Spinal cord (tissue), 10 donors: ENCODE measurements at places on chromosomes 11 and 22. TPM values are rescaled to one million over a fixed set of nuclear protein-coding genes. Genes with fewer than 3 reads are reported as not detected.

The RGL4 gene
- total RNA-seq, result 0.33 TPM

The ASRGL1 gene
- 24.5 TPM for total RNA-seq

The MN1 gene
- 24.6 TPM for total RNA-seq

The POU2AF3 gene
- 0.20 TPM for total RNA-seq

The NFAM1 gene
- 1.2 TPM for total RNA-seq

The FAM180B gene
- total RNA-seq, result 2.9 TPM

The POU2AF2 gene
- not detected for total RNA-seq

The RANBP1 gene
- total RNA-seq, result 111 TPM

The CCDC87 gene
- 0.77 TPM for total RNA-seq

The FOSL1 gene
- total RNA-seq, result 0.20 TPM

The MS4A7 gene
- total RNA-seq, result 11.0 TPM

The SLC22A25 gene
- total RNA-seq, result not detected

The PGM2L1 gene
- 116 TPM for total RNA-seq

The PIH1D2 gene
- 5.4 TPM for total RNA-seq

The P2RY6 gene
- 0.50 TPM for total RNA-seq

The SCN4B gene
- total RNA-seq, result 12.5 TPM

The OR2AT4 gene
- total RNA-seq, result 0.10 TPM

The ASPHD2 gene
- total RNA-seq, result 3.7 TPM

The SEC14L6 gene
- total RNA-seq, result 3.1 TPM

The MYBPC3 gene
- total RNA-seq, result not detected

The EXPH5 gene
- 3.6 TPM for total RNA-seq

The JRKL gene
- total RNA-seq, result 8.0 TPM

The TECTA gene
- 2.7 TPM for total RNA-seq

The OR52E8 gene
- total RNA-seq, result not detected

The MMP7 gene
- total RNA-seq, result not detected

The IGLL5 gene
- not detected for total RNA-seq

The NUDT22 gene
- total RNA-seq, result 41.3 TPM

The SEZ6L gene
- total RNA-seq, result 75.2 TPM

The SSH3 gene
- total RNA-seq, result 14.7 TPM

The OVOL1 gene
- not detected for total RNA-seq

The TBX1 gene
- not detected for total RNA-seq

The MMP13 gene
- total RNA-seq, result 1.7 TPM

The AQP11 gene
- 3.7 TPM for total RNA-seq
